ENCODE measurements at places on chromosomes 12 and 14.

DNA sequence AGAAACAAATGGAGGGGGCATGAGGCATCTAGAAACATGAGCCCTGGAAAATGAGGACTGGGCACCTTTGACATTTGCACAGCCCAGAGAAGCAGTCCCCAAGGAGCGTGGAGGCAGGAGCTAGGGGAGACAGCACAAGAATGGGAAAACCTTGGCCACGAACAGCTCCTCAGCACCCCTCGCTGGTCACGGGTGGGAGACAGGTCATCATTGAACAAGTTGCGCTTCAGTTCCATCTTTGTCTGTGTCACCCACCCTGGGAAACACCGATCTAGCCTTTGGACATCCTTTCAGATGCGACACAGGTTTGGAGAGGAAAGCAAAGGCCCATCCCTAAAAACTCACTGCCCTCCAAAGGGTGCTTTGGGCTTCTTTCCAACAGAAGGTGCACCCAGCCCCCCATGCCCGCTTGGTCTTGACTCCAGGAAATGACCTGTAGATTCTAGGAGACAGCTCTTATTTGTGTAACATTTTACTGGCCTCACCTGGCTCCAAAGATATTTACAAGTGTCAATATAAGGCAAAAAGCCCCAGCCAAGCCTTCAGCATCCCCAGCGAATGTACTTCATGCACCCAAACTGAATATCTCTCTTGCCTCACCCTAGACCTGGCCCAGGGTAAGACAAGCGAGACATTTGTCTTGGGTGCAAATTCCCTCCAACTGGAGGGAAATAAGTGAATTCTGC, 28.8 kb upstream of the CLMN start:
- no peak for DNase-seq

- no peak for DNase-seq
These were observed 50.0 kb downstream of the KDM2B start for GRCh38 chr12:121530600-121531355.

GRCh38 chr14:41230683-41231082, 376.0 kb upstream of the LRFN5 start:
- no peak for DNase-seq

GRCh38 chr12:43416981-43417380, 135.0 kb downstream of the ADAMTS20 start:
- no peak for DNase-seq

DNA sequence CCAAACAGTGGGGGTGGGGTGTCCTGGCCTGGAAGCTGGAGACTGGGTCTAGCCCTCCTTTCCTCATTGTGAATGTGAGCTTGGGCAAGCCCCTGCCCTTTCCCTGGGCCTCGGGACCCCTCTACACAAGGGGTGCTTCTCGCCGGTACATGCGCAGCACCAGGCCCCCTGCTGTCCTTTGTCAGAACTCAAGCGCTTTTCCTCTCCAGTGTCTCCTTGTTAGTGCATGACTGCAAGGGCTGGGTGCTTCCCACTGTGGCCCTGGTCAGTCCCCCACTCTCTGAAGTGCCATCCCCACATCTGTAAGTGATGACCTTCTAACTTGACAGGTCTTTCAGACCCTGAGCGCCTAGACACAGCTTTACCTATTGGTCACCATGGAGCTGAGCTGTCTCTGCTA, 44.2 kb downstream of the DEGS2 start:
- no peak for DNase-seq

DNA sequence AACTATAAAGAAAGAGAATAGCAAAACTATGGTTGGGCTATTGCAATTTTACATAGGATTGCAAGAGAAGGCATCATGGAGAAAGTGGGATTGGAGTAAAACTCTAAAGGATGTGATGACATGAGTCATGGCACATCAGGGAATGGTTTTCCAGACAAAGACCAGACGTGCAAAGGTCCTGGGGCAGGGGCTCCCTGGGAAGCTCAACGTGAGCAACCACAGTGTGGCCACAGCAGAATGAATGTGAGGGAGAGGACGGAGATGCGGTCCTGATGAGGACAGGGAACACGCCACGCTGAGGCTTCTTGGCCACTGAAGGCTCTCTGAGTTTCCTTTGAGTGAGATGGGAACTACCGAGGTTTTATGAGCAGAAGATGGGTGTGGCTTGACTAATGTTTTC, 38.2 kb downstream of the FZD10 start:
- no peak for DNase-seq

GRCh38 chr12:90677055-90677454, 277.9 kb downstream of the CCER1 start:
- no peak for DNase-seq

DNA sequence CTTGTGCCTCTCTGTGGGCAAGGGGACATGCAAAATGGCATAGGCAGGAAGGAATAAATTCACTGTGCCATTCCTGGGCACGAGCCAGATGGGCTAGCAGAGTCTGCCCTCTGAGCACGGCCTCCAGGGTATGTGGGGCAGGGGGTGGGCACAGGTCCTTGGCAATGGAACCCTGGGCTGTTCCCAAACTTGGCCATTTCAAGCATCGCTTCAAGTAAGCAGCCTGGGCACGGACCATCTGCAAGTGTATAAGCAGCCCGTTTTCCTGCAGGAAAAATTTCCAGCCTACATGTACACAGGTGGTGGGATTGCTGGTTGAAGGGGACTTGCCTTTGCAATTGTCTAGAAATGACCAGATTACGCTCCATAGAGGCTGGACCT, 40.3 kb downstream of the CCDC85C start:
- DNase-seq, result no peak

- no peak for DNase-seq
These were observed 24.8 kb downstream of the IL26 start for GRCh38 chr12:68200854-68201253.

- no peak for DNase-seq
These were observed 23.4 kb upstream of the SLC35F4 start for GRCh38 chr14:57889245-57889644.

DNA sequence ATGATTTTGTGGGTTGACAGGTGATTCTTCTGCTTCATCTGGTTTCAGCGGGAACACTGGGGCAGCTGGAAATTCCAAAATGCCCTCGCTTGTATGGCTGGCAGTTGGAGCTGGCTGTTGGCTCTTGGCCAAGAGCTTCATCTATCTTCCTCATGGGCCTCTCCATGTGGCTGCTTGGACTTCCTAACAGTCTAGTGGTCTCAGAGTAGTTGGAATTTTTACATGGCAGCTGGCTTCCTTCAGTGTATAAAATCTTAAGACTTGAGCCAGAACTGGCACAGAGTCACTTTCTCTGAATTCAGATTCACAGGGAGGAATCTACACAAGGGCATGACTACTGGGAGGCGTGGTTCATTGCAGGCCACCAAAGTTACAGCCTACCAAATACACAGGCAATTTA, 204.9 kb upstream of the RMST start:
- no peak for DNase-seq

- no peak for DNase-seq
These were observed 61.8 kb downstream of the GCH1 start for GRCh38 chr14:54840798-54841197.

DNA sequence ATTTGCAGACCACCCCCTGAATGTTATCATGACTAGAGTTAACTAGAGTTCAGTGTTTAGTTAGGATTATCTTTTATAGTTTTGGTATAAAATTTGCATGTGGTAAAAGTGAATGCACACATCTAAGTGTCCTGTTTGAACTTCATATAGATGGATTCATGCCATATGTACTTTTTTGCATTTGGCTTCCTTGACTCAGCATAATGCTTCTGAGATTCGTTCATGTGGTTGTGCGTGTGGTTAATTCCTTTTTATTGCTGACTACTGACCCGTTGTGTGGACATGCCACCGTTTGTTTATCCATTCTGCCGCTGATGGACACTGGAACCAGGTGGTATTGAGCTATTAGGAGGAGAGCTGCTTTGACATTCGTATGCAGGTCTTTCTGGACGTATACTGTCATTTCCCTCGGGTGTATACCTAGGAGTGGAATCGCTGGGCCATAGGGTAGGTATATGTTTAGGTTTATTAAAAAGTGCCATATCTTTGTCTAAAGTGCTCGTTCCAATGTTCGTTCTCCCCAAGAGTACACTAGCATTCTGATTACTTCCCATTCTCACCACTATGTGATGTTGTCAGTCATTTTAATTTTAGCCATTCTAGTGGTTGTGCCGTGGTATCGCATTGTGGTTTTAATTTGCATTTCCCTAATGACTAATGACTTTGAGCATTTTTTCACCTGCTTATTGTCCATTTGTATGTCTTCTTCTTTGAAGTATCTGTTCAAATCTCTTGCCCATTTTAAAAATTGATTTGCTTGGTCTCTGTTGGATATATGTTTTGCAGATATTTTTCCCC, 37.7 kb downstream of the RIN3 start:
- no peak for DNase-seq

DNA sequence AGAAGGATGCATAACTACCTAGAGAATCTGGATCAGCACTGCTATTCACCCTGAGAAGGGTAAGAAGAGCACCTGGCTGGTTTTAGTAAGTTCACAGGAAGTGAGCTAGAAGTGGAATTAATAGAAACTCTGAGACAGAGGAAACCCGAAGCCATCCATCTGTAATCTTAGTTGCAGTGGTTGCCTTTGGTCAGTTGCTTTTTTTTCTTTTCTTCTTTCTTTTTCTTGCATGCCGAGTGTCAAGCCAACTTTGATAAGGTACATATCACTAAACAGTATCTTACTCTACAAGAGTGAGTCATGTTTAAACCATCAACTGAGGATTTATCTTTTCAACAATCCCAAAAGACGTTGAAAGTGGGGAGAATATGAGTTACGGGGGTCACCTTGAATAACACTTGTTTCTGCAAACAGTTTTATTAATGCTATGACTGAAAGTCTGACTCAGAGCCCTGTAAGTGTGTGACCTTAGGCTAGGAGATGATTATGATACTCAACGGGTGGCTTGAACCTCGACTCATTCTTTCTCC, 26.7 kb downstream of the C12orf75 start:
- DNase-seq, result no peak

DNA sequence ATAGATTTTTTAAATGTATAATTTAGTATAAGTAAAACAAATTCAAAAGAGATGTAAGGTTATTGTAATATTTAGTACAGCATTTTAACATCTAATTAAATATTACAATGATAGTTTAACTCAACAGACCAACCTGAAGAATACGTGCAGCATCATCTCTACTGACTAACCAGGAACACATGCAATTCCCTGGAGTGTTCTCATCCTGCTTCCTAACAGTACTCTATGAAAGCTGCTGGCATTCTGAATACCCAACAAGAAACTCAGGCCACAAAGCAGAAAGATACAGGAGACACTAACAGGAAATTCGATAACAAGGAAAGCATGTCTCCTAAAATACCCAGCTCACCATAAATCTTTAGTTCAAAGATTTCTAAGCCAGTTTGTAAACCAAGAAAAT, 58.3 kb downstream of the CEP83 start:
- DNase-seq, result no peak

GRCh38 chr14:71119075-71119474, 211.8 kb downstream of the PCNX1 start:
- no peak for DNase-seq

- DNase-seq, result no peak
These were observed 33.9 kb downstream of the SCARB1 start for GRCh38 chr12:124829708-124830304.

- DNase-seq, result no peak
These were observed 15.2 kb downstream of the NAA30 start for GRCh38 chr14:57405562-57405961.

GRCh38 chr12:81077686-81078441, at the start of gene ACSS3:
Gene ACSS3, plus strand, starts transcription at chr12:81078079. Its CDS starts 42 bp downstream, at chr12:81078121.
- no peak for DNase-seq

- no peak for DNase-seq
These were observed 119.2 kb upstream of the SCAF11 start for GRCh38 chr12:46109343-46110222.

GRCh38 chr12:66014818-66015217, 115.7 kb downstream of the LLPH start:
- DNase-seq, result no peak

DNA sequence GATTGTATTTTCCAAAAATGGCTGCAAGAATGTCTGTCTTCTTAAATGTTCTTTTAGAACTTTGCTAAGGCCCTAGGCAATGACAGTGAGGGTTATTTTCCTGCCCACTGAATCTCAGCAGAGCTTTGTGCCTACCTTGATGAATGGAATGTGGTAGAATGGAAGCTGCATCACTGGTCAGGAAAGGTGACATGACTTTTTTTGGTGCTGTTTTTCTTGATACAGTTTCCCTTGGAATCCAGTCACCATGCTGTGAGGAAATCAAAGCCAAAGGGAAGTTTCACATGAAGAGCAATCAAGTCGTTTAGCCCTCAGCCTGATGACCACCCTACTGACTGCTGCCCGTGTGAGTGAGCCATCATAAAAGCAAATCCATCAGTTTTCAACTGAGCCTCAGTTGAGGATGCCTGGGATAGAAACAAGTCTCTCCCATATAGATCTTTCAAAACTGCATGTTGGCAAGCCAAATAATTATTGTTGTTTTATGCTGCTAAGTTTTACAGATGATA, 886.0 kb upstream of the FBXO33 start:
- DNase-seq, result no peak

GRCh38 chr14:67319142-67319541, 40.5 kb downstream of the ATP6V1D start:
- no peak for DNase-seq

DNA sequence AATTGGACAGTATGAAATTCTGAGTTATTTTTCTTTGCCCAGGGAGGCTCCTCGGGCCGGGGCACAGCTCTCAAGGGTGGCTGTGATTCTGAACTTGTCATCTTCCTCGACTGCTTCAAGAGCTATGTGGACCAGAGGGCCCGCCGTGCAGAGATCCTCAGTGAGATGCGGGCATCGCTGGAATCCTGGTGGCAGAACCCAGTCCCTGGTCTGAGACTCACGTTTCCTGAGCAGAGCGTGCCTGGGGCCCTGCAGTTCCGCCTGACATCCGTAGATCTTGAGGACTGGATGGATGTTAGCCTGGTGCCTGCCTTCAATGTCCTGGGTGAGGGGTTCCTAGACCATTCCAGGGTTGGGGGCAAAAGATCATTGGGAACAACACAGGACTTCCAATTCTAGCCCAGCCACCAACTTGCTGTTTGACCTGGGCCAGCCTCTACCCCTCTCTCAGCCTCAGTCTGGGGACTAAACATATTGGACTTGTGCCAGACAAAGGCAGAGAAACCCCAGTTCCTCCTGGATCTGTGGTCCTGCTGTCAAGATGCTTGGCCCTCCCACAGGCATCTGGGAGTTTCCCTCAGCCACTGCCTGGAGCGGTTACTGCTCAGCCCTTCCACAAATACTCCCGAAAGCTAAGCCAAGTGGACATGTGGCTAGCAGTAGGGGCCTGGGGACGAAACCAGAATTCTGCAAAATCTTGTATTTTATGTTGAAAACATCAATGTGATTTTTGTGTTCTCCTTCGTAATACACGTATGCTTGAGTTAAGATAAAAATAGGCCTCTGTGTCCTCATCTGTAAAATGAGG, 3.5 kb downstream of the OAS3 start:
- DNase-seq, result no peak

DNA sequence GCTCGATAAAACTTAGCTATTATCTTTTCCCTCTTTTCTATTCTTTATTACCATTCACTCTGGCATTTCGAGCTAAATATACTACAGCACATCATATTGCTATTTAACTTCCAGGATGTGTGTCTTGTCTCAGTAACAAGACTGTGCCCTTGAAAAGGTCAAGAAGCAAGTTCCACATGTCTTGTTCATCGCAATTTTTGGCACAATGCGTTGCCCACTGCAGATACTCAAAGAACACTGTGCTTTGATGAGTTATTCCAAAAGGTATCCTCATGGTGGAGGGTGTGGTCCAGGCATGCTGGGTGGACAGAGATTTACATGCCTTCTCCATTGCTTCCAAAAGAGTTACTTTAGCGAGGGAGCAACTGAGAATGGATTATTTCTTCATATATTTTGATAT, 6.6 kb downstream of the E2F7 start:
- no peak for DNase-seq

- no peak for DNase-seq
These were observed 57.8 kb upstream of the MAX start for GRCh38 chr14:65160091-65160490.

GRCh38 chr12:129903092-129903945, 506 bp downstream of the TMEM132D start:
- no peak for DNase-seq
